Stimulated activated CD8-positive, alpha-beta memory T cell treated with anti-CD3 and anti-CD28 coated beads, Interleukin-2, amount 100 ng/mL, for 1 hour (primary cell): ENCODE measurements at places on chromosomes 5 and 9.
A peak's percentile ranks its signal among the peaks of the same experiment; 100 is the strongest.

GRCh38 chr5:121735618-121736017 lies 116.1 kb upstream of the FTMT start:
- DNase-seq = no peak

DNA sequence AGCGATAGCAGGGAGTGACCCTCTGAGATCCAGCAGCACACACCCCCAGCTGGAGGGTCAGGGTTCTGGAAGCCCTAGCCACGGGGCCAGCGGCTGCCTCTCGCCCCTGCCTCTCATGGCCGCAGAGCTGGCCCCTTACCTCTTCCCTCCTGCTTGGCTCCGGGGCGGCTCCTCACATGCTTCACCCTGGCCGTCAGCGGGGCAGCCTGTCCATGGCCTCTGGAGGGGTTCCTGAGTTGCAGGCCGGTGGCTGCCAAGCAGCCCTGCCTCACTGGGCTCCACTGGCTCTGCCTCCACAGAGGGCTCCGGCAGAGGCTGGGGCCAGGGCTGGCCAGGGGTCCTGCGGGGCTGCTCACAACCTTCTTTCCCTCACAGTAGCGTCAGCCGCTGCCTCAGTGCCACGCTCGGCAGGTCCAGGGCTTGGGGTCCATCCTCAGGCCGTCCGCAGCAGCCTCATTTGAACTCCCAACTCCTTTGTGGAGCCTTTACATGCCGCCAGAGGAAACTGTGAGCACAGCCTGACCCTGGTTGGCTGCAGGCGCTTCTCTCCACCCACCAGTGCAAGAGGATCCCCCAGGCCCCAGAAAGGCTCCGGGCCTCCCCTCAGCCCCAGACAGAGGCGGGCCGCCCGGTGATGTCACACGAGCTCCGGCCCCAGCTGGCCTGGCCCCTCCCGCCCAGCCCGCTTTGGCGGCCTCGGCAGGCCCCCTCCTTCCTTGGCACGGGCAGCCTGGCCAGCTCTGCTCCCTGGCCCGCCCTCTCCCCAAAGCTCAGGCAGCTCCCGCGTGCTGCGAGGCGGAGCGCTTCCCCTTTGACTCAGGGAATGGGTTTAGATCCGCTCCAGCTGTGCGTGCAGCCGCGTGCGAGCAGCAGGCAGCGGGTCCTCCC lies at the start of gene ANGPTL2:
TSS of gene ANGPTL2 (minus strand) at position 460 of the 888 bp plus-strand sequence. CDS start 13,904 bp downstream, outside the sequence.
- no peak for DNase-seq

GRCh38 chr9:4566806-4567205 lies 76.5 kb downstream of the SLC1A1 start:
- no peak for DNase-seq

GRCh38 chr5:76025069-76025468 lies 58.1 kb upstream of the SV2C start:
- DNase-seq = no peak

DNA sequence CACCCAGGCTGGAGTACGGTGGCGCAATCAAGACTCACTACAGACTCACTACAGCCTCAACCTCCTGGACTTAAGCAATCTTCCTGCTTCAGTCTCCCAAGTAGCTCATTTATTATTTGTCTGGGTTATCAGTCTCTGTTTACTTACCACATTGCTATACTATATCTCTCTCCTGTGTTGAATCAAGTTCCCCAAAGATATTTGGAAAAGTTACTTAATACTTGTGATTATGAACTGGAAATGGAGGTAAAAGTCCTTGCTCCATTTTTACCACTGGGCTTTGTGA lies 55.6 kb downstream of the ANGPTL2 start:
- no peak for DNase-seq

DNA sequence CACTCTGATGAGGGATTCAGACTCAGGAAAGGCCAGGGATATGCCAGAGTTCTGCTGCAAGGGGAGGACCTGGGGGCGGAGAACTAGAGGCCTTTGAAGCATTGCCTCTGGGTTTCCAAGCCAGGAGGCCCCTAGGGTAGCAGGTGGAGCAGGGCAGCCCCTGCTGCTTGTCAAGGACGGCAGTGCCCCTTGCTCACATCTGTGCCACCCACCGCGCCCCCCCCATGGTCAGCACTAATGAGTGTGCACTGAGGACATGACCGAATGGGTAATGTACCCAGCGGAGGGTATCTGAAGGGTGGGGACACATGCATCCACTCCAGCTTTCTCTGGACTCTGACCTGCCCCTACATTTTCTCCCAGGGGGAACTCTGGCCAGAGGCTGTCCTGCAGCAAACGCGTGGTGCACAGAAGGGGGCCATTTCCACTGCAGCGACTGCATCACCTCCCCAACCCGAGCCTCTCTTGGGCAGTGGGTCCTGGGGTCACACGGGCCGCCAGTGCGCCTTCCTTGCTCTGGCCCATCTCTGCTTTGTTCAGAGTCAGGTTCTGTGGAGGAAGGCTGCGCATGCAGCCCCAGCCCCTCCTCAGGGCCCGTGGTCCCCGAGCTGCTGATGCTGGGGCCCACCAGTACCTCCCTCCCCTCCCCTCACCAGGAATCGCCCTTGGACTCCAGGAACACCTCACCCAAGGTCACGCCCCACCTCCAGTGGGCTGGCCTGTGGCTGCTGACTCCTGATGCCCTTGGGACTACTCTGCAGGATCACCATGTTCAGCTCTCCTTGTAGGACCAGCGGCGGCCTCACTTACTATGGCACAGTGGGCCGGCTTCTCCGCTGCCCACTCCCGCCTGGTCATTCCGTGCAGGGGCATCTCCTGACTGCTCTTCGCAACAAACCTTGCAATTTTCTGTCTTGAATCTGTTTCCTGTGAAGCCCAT lies 31.2 kb downstream of the STC2 start:
- no peak for DNase-seq

DNA sequence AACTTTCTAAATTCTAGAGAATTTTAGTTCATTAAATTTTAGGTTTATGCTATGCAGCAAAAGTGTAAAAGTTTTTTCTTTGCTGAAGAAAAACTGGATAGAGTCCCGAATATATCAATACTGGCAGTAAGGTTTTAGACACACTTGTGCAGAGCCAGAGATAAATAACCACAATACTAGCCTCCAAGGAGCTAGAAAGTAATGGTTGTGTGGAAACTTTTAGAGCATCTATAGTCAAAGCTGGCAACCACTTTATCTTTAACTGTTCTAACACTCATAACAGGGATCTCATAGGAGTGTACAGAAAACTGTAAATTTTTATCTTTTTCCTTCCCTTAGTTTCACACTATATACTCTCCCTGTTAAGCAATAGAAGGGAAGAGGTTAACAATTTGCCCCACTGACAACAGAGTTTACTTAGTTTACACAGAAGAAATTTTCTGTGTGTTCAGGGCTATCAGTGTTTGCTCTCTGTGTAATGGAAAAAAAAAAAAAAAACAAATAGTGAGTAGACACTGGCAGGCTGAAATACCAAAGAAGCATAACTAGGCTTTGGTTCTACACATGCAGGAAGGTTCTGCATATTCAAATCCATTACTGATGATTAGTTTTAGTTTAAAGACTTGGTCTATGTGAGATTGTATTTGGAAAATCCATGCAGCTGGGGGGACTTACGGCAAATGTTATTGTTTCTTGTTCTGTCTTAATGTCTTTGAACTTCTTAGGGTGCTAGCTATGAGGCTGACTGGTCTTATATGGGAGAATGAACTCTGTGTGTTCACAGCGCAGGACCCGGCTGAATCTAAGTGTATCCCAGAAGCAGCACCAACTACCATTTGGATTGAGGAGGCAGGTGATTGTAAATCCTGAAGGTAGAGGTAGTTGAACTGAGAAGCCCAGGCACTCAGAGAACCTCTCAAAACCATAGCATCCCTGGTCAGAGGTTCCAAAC lies 187.6 kb downstream of the PCSK1 start:
- no peak for DNase-seq

DNA sequence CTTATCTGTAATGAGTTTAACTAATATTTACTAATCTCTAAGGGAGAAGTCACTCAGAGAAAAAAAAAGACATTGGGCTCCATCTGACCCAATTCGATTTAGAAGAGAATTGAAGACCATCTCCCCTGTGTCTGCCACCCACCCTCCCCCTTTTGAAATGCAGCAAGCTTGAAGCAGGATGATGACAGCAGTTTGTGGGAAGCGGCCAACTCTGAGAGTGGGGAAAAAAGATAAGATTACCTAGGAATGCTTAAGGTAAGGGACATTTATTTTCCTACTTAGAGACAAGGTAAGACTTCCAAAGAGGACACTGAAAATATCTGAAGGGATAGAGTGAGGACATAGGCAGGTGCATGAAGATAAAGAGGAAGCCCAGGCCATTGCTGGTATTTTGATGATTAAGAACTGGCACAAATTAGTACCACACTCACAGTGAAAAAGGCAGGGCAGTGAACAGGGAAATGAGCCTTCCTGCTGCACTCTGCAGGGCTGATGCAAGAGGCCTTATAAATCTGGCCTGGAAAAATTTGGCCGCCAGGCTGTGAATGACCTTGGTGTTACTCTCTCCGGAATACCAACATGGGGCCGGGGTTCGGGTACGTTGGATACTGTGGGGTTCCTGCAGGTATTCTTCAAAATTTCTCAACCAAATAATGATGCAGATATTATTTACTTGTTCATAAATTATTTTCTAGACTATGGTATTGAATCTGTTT lies 42.3 kb downstream of the HTR1A start:
- no peak for DNase-seq

DNA sequence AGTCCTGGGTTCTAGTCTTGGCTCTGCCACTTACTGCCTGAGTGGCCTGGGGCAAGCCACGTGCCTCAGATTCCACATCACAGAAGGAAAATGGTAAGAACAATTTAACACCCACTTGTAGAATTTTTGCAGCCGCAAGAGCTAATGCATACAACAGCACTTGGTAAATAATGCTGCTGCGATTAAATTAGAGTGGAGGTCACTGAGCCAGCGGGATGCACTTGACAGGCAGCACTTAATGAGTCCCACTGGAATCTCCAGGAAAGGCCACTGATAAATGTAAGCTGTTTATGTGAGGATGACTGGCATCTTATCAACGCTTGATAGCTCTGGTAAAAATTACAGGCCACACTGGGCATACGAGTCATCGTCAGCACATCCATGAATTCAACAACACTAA lies 59.4 kb upstream of the UBTD2 start:
- no peak for DNase-seq

DNA sequence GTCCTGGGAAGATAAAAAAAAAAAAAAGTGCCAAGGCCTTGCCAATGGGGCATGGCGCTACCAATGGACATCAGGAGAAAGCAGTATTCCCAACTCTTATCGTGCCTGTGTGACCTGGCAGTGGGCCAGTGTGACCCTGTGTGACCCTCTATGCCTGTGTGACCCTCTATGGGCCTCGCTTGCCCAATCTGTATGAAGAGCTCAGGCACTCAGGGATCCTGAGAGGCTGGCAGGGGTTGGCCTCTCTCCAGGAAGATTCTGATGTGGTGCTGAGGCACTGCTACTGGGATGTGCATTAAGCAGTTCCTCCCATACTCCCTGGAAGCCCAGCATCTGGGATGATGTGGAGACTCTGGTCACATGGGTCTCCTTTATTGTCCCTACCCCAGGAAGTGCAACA lies 179.2 kb downstream of the MACROH2A1 start:
- no peak for DNase-seq

- DNase-seq = no peak
These were observed 131.1 kb downstream of the RMI1 start for GRCh38 chr9:84111726-84112125.

DNA sequence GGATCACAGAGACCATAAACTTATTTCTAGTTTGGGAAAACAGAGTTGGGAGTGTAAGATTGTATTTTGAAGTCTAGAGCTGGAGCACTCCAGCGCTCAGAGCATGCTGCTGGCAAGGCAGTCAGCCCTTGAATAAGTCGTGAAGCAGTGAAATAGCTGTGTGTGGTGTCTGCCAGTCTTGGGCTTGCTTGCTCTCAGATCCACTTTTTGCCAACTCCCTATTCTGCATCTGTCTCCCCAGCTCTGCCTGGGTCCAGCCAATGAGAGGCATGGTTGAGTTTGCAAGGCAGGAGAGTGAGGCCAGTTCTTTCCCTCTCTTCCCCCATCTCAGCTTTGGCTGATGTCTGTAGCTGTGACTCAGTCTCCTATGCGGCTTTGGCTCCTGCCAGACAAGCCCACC lies 23.3 kb upstream of the RASGRF2 start:
- no peak for DNase-seq

DNA sequence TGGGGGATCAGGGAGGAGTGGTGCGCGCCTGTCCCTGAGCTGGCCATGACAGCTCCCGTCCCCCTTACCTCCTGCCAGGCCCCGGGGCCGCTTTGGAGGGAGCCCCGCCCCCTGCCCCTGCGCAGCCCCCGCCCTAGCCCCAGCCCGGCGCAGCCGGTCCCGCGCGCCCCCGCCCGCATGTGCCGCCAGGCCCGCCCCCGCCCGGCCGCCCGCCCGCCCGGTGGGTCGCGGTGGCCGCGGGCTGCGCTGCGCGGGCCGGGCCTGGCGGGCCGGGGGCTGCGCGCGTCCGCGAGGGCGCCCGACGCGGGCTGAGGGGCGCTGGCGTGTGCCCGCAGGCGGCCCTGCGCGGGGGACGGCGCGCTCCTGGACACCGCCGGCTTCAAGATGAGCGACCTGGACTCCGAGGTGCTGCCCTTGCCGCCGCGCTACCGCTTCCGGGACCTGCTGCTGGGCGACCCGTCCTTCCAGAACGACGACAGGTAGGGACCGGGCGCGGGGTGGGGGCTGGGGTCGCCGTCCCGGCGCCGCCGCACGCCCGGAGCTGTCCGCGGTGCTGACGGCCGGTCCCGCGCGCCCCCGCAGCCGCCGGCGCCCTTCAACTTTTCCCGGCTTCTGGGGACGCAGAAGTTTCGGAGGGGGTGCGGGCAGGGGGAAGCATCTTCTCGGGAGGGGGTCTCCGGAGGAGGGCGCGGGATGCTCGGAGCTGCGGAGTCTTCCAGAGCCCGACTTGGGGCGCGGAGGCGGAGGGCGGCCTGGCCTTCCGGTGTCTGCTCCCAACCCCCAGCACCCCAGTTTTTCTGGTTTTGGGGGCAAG lies 12.5 kb downstream of the KCNT1 start:
- no peak for DNase-seq

DNA sequence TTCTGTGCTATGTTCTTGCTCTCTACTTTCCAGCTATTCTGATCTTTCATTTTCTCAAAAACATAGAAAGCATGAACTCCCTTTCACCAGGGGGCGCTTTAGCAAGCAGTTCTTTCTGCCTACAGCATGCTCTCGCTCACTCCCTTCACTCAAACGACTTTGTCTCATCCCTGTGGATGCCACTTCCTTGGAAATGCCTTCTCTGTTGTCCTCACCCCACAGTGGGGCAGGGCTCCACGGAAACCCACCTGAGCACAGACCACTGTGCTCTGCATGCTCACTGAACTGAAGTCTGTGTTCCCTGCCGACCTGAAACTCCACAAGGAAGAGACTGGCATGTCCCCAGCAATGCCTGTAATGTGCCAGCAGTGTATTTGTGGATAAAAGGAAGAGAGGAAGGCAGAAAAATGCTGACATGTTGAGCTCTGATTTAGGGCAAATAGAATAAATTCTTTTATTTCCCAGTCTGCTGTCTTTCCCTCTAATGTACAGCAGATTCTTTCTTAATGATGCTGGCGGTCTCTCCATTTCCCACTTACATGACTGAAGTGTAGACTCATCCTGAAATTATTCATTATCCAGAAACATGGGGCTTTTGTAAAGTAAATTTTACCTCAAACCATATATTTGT lies 4.9 kb upstream of the ROR2 start:
- no peak for DNase-seq

- DNase-seq = peak; percentile 80
These were observed 39.5 kb upstream of the GARNL3 start for GRCh38 chr9:127224883-127225739.

GRCh38 chr9:38687389-38687842 lies 32.5 kb downstream of the FAM240B start:
- DNase-seq = no peak
